ENCODE measurements at places on chromosomes 12 and 14.

GRCh38 chr12:13537623-13538022 is 341.1 kb downstream of the EMP1 start:
- DNase-seq: no peak

DNA sequence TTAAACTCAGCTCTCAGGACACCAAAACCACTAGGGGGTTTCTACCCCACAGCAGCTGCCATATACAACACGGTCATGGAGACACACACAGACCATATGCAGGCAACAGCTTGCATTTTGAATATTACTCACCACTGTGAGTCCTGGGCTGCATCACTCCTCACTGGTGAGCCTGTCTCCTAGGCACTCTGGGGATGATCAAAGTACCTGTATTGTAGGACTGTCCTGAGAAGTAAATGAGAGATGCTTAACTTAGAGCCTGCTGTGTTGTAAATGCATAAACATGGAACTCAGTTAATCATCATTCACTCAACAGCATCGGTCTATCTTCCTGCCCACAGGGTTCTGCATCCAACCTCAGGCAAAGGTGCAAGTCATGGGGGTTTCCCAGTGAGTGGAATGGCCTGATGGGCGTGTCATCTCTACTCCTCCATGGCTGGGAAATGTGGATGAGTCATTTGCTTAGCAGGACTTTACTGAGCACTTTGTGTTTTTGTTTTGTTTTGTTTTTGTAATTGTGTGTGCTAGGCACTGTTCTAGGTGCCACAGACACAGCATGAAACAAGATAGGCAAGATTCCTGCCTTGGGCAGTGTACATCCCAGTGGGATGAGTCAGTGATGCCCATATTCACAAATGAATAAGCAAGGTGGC is 1141.2 kb upstream of the TMEM132C start:
- no peak for DNase-seq

DNA sequence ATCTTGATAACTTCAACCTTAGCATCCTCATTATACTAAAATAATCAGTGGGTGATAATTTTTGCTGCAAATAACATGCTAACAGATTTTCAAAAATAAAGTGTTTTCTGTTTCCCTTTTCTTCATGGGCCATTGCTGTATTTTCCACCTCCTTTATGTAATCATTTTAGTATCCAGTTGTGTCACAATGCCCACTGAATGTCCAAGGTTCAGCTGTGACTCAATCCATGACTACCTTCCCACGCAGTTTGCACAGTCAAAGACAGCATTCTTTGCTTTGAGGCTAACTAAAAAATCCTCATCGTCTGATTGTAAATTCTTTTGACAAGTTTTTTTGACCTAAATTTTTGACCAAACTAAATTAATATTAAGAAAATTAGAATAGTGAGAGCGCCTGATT is 474.1 kb downstream of the FLRT2 start:
- DNase-seq: no peak

DNA sequence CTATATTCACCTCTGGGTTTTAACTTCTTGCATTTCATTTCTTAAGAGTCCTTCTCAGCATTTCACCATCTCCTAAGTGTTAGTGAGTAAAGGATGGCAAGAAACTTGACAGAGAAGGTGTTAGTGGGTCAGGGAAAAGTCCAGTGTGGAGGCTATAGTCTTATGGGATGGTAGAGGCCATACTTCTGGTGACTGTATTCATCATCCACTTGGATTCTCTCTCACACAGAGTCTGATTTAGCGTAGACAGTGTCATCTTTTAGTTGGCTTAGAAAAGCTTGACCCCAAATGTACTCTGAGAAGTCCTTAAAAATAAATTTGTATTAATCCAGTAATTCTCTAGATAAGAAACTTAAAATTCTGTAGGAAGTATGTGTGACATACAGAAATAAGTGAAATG is 232.4 kb upstream of the FBXO33 start:
- DNase-seq: no peak

- no peak for DNase-seq
Measured at GRCh38 chr12:25784669-25785068, 173.8 kb upstream of the RASSF8 start.

- no peak for DNase-seq
Measured at GRCh38 chr12:108831309-108831991, 25.9 kb downstream of the SSH1 start.

DNA sequence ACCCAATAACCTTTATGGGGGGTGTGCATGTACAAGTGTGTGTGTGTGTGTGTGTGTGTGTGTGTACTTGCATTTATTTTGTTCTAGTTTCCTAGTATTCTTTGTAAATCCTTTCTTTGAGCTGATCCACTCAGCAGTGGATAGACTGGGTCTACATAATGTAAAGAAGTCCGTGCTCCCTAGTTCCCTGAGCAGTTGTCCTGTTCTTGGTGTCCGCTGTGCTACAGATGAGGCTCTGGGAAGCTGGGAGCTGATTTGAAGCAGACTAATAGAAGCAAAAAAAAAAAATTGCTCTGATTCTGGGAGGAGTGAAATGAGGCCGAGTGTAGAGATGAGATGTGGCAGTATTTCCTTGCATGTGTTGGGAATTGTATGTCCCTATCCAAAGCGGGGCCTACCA is 150.4 kb upstream of the WSCD2 start:
- no peak for DNase-seq

DNA sequence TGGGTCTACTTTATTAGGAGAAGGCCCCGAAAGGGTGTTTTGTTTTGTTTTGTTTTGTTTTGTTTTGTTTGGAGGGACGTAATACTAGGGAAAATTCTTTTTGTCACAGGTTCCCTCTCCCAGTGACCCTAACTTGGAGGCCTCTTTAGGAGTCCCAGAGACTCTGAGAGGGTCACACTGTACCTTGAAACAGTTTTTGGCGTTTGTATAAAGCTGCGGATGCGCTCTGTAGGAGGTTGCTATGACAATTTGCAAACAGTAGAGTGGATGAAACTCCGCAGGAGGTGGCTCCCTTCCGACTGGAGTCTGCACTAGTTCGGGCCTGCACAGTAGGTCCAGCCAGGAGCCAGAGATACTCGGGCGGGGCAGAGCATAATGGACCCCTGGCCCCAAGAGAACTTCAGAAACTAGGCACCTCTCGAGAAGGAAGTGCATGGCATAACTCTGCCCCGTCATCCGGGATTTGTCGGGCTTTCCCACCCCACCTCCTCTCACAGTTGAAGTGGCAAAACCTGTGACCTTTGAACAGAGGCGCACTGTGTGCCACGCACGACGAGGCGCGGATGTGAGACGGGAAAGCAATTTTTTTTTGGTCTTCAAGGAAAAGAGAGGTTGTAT is 1.3 kb upstream of the DYRK2 start:
- DNase-seq: no peak

GRCh38 chr12:130044991-130045621 is 117.2 kb upstream of the FZD10 start:
- no peak for DNase-seq

GRCh38 chr14:20681348-20682126 is 2.8 kb upstream of the RNASE4 start:
- DNase-seq: peak; percentile 91

- DNase-seq: no peak
Measured at GRCh38 chr12:46300910-46301309, 32.1 kb upstream of the SLC38A1 start.

DNA sequence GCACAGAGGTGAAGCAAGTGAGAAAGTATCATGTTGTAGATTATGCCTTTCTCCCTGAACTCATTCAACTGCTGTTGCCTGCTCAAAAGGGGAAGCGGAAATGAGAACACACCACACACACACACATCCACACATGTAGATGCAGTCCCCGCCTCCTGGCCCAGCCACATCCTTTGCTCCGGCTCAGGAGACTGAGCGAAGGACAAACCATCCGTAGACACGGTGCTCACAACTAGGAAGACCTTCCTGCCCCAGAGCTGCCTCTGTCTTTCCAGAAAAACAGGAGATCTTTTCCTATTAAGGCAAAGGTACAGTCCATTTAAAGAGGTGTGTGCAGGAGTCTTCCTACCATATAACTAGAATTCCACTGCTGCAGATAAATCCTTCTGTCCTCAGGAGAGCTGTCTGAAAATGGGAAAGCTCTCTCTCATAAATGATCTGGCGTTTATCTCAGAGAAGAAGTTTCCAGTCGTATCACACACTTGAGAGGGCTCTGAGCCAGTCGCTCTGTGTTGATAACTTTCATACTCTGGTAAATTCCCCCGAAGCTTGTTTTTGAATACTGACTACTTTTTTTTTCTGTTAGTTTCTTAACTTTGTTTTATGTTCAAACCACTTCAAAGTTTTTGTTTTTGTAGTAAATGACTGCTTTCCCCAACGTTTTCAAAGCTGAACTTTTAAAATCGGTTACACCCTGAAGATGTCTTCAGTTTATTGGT is at the start of gene TESPA1:
TESPA1 (minus strand) TSS at position 105 of the 719 bp plus-strand sequence. CDS start 10,200 bp downstream, outside the sequence.
- DNase-seq: peak; percentile 75

GRCh38 chr12:44077294-44077693 is 241.4 kb downstream of the TMEM117 start:
- DNase-seq: no peak

DNA sequence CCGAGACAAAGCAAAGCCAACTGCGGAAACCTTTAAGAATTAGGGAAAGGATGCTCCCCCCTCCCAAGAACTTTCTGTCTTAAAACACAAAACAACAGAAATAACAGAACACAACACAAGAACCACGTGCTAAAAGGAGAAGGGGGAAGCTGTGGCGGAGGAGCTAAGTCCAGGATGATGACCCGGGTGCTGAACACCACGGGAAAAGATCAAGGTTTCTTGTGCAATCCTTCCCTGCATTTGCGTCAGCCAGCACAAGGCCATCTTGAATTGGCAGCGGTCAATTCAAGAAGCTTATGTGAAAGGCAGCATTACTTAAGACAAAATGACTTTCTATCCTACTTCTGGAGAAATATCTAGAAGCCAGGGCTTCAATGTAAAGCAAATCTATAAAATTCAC is 11.0 kb upstream of the CREBL2 start:
- no peak for DNase-seq

DNA sequence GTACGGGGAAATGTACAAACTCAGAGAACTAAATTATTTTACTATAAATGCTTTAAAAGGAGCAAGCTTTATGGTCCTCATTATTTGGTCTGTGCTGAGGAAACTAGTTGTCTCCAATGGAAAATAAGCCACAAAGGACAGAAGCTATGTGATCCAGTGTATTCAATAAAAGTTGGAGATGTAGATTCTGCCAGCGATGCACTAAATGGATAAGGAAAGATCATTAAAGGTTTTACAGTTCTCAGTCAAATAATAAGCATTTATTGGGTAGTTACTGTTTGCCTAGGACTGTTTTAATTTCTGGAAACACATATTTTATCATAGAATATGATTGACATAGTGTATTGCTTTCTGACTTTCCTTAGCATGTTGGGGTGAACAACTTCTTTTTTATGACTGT is 458.9 kb upstream of the STXBP6 start:
- no peak for DNase-seq

- DNase-seq: no peak
Measured at GRCh38 chr12:11824736-11825135, 175.3 kb downstream of the ETV6 start.

GRCh38 chr14:60722357-60723115 is 1.6 kb downstream of the SIX4 start:
- DNase-seq: peak; percentile 58

DNA sequence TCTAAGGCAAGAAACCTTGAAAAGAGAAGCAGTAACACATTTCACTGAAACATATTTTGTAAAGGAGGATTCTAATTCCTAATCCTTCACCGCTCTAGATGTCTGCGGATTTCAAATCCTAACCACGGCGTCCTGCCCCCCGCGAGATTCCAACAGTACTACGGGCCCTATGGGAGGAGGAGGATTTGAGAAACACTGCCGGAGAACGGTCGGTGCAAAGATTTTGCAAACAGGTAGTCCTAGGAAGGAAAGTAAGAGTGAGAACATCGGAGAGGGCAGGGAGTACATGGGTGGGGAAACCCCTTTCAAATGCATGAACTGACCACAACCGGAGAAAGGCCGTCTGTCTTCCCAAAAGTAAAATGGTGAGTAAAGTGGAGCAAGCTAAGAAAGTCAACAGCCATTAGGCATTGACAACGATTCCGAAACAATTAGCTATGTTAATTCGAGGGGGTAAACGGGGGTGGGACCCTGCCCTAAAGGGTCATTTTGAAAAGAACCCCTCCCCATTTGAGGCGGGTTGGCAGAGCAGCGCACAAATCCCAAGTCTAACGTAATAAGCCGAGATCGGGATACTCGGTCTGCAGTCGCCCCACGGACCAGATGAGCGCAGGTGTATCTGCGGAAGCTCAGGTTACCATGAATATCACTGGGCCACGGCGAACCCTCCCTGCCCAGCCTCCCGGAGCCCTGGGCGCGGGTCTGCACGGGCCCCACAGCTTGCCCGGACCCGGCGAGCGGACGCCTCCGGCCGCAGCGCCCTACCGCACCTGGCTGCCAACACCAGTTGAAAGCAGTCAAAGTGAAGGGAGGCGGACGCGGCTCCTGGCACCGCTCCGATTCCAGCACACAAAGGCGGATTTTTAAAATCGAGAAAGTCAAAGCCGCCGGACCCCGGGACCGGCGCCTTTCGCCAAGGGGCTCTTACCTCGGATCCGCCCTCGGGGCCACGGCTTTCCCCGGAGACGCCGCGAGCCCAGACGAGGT is 662 bp downstream of the EPS8 start:
- DNase-seq: no peak

DNA sequence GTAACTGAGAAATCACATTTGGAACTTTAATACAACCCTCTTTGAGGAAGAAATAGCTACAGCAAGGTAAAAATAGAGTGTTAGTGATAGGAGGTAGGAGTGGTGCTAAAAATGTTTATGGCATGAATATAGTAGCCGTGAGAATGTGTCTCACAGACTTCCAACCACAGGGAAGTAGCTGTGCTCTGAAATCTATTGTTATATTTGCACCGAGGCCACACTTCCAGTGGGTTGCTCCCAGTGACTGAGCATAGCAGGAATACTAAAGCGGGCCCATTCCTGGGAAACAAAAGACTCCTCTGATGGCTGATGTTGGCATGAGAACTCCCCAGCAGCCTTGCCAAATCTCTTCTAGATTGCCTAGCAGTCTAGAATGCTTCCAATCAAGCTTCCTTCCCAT is 174.1 kb upstream of the PLXNC1 start:
- no peak for DNase-seq

DNA sequence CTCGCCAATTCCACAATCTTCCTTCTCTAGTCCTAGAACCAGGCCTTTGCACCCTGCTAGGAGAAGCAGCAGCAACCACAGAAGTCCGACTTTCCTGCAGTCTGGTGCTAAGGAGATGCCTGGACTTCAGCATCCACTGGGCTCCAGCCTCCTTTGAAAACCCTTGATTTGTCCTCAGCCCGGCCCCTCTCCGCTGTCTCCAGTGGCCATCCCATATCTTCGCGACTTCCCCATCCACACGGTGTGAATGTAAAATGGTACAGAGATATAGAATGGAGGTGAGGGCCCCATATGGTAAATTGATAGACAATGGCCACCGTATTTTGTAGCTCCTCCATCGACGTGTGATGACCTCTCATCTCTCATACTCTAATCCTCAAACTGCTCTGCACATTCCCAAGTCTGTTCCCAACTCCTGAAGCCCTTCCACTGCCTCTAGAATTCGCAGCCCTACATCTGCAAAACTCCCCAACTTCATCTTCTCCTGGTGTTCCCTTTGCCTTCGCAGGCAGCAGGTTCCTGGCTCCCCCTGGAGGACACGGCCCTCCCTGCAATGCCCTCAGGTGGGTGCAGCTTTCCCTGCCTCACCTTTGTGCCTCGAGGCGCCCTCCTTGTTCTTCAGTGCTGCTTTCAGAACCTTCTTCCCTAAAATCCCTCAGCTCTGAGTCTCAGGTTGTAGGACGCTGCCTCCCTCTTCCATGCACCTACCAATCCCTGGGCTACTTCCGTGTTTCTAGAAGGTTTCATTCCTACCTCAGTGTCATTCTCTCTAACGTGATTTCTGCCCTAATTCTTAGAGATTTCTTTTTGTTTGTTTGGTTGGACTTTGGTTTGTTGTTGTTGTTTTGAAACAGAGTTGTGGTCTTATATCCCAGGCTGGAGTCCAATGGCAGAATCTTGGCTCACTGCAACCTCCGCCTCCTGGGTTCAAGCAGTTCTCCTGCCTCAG is 36.7 kb downstream of the TMBIM6 start:
- peak; percentile 72 for DNase-seq
